Kidney epithelial cell (primary cell): ENCODE measurements at places on chromosomes 7 and 10. TPM values are rescaled to one million over a fixed set of nuclear protein-coding genes. Genes with fewer than 3 reads are reported as not detected.

The TMEM236 gene
- total RNA-seq, result 0.08 and 0.14 TPM in 2 replicates

The UPK3B gene
- not detected in 2 replicates for total RNA-seq

The PRKAR2B gene
- total RNA-seq, result 3.7 and 4.1 TPM in 2 replicates

The CYP3A5 gene
- total RNA-seq, result 0.25 TPM in 1 of 2 replicates, not detected in the other

The PYROXD2 gene
- 5.8 and 5.9 TPM in 2 replicates for total RNA-seq

The ELFN1 gene
- total RNA-seq, result 0.55 and 0.71 TPM in 2 replicates

The SLC29A4 gene
- 6.1 and 6.5 TPM in 2 replicates for total RNA-seq

The ZNF853 gene
- total RNA-seq, result 25.7 and 36.3 TPM in 2 replicates

The SGCE gene
- 24.9 and 33.6 TPM in 2 replicates for total RNA-seq
